ENCODE measurements at places on chromosomes 12 and 14.
A peak's percentile ranks its signal among the peaks of the same experiment; 100 is the strongest.

- DNase-seq: no peak
Measured at GRCh38 chr14:69345402-69345801, 52.7 kb downstream of the ERH start.

DNA sequence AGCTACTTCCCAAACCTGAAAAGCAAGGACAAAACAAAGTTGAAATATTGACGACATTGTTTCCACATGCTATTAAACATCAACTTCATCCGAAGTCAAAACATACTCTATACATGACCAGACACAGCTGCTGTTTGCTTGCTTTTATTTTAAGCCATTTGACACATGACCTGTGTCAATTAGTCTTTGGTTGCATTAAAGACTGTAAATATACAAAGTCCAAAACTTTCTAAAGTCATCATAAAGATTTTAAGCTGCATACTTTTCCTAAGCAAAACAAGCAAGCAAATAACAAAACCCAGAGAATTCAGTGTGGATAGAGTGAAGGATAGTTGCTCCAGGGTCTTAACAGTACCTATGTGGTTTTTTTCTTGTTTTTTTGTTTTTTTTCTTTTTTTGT, 21.8 kb downstream of the HAL start:
- DNase-seq: no peak

GRCh38 chr14:74611650-74612349, at the start of gene LTBP2:
TSS of gene LTBP2 (minus strand) at chr14:74612237. CDS start at chr14:74611944, 293 bp downstream.
- DNase-seq: peak; percentile 46

DNA sequence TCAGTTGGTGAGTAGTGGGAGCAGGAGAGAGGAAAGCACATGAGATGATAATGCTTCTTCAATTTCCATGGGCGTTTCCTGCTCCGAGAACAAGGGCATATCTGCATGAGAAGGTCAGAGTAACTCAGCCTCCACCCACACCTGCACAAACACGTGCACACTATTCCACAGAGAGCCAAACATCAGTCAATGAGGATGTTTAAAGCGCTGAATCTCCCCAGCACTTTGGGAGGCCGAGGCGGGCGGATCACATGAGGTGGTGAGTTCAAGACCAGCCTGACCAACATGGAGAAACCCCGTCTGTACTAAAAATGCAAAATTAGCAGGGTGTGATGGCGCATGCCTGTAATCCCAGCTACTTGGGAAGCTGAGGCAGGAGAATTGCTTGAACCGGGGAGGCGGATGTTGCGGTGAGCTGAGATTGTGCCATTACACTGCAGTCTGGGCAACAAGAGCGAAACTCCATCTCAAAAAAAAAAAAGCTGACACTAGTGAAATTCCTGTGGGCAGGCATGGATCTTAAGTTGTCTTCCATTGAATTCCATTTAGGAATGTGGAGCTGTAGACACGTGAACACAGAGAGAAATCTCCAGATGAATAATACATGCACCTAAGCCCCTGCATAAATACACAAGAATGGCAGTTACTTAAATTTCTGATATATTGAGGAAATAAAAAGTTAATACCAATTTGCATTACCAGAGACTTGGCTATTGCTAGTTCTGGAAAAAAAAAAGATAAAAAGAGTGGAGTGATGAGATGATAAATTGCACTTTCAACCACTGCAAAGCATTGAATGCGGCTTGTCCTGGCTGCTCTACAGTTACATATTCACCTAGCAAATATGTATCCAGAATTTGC, 1097.4 kb upstream of the TMEM132C start:
- DNase-seq: no peak

DNA sequence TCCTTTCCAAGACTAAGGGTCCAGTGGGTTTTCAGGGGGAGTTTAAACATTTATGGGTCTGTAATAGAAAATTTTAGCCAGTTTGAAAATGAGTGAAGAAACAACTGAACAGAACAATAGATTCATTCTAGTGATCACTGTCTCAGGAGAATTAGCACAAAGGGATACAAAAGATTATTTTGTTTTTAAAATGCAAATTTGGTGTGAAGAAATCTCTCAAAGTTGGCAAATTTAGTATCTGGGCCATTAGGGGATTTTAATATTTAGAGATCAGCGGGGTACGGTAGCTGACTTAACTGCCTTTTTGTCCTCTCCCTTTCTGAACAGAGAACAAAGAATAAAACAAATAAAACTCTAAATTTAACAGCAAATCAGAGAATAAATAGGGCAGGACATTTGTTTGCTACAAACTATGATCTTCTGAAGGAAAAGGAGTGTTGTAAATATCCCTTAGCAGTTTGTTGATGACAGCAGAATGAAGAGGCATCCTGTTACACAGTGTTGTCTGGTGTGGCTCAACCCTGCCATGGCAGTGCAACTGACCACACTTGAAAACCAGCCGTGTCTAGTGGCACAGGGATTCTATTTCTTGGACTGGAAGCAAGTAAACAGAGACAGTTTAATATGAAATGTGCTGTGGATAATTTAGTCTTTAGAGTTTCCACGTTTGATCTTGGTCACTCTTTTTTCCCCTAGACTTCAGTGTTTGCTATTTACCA, 46.3 kb upstream of the LRTM2 start:
- no peak for DNase-seq

- DNase-seq: no peak
Measured at GRCh38 chr12:75438059-75438754, 42.3 kb upstream of the GLIPR1 start.

GRCh38 chr12:57109207-57110103, 1.7 kb downstream of the STAT6 start:
- no peak for DNase-seq

- DNase-seq: peak; percentile 74
Measured at GRCh38 chr12:8890313-8891085, 23.8 kb upstream of the PHC1 start.

- no peak for DNase-seq
Measured at GRCh38 chr12:49649892-49650291, 26.5 kb downstream of the PRPF40B start.
